GM04503 (cell line): ENCODE measurements at places on chromosomes 12 and 14.

DNA sequence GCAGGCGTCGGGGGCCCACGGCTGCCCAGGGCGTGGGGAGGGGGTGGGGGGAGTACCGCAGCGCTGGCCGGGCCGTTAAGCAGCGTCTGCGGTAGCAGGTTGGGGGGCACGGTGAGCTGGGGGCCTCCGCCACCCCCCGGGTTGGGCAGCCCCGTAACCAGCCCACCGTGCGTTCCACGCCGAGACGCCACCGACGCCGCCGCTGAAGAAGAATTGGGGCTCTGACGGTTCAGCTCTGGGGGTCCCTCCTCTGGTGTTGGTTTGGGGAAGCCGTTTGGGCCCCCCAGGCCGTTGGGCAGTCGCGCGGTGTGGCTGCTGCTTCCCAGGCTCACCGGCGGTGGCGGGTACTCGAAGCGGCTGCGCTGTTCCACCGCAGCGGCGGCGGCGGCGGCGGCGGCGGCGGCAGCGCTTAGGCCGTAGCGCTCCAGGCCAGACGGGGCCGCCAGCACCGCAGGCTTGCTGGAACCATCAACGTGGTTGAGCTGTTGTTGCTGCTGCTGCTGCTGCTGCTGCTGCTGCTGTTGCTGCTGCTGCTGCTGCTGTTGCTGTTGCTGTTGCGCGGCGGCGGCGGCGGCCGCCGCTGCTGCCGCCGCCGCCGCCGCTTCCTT, 1.5 kb downstream of the IRF2BPL start:
- DNase-seq = no peak

DNA sequence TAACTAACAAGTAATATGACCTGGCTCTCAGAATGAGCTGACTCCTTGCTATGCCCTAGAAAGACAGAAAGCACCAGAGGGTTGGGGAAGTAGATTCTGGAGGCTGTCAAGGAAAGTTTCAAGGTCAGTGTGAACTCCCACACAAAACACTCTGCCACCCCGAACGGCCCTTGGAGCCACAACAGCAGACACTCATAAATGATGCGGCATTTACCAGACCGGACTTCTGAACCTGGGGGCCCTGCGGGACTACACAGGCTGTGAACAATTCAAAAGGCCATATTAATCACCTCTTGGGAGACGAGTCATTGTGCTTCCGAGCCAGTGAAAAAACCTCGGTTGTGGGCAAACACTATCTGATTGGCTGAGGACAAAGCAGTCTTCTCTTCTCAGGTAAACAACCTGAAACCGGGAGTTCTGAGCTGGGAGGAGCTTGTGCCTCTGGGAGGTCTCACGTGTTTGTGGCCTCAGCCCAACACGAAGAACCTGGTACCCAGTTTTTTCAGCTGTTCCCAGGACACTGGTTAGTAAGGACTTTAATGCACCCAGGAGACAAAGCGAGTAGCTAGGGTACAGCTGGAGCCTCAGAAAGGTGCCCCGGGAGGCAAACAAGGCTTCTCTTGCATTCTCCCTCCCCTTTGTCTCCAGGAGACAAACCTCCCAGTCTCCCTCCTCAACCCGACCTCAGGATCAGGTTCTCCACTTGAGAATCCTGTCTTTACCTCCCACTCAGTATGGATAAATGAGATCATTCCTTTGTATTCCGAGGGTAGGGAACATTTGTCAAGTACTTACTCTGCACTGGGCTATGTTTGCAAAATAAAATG, 35.3 kb downstream of the VWF start:
- no peak for DNase-seq

- DNase-seq = no peak
These were observed 70.1 kb downstream of the SYNE2 start for GRCh38 chr14:63922696-63923421.

GRCh38 chr14:77144412-77145115, 3.0 kb upstream of the ZDHHC22 start:
- DNase-seq = no peak

GRCh38 chr14:75453817-75454434, 26.1 kb downstream of the JDP2 start:
- no peak for DNase-seq

DNA sequence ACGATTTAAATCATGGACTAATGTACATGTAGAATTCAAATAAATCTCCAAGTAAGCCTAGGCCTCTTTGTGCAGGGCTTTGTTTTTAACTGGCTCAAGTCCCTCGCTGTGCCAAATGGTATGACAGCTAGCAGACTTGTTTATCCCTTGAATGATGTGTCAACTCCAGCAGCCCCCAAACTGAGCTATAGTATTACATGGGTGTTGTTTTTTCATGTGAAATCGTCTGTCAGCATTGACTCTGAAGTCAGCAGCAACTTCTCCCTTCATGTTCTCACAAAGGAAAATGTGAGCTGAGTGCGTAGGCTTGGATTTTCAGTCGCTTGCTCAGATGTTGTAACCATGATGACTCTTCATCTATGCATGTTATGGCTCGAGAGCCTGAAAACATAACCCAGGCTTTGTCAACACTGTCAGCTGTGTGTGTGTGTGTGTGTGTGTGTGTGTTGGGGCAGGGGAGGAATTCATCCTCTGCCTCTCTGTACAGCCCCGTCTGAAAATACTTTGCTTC, 73.3 kb downstream of the PTHLH start:
- DNase-seq = peak; percentile 96

DNA sequence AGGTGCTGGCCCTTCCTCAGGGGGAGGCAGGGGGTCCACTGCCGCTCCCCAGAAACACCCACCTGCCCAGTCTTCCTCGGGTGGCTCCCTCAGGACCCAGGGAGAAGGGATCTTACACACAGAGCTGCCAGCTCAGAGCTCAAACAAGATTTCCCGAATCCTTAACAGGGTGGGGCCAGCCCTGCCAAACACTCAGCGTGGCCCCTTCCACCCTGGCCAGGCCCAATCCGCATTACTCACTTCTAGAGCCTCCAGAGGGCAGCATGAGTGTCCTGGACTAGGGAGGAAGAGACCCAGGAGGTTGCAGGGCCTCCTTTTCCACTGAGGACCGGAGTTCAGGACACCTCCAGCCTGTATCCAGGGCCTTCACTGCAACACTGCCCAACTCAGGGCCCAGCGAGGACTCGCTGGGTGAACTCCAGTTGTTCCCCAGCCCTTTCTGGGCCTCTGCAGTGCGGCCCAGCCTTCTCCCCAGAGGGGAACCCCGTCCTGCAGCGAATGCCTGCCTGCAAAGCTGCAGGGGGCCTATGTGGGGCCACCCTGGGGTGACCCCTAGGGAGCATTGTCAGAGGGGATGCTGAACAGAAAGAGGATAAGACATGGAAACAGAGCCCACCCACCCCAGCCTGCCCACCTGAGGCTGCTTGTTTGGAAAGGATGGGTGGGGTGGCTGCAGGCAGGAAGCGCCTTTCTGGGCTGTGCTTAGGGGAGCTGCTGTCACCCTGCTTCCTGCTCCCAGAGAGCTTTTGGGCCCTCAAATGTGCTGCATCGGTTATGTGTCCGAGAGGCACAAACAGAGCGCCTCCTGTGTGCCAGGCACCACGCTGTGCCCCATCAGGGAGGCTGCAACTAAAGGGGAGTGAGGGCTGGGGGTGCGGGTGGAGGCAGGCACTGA, 43.8 kb downstream of the CCNK start:
- DNase-seq = no peak

- DNase-seq = no peak
These were observed 13.7 kb downstream of the TRMT61A start for GRCh38 chr14:103542605-103543088.

GRCh38 chr12:4477129-4477528, 31.5 kb upstream of the FGF6 start:
- no peak for DNase-seq

GRCh38 chr12:98578392-98578791, 15.1 kb upstream of the SLC25A3 start:
- no peak for DNase-seq

GRCh38 chr14:50212726-50213125, 18.7 kb downstream of the SOS2 start:
- DNase-seq = no peak

GRCh38 chr12:52522346-52523011, 2.3 kb upstream of the KRT5 start:
- DNase-seq = peak; percentile 32

- no peak for DNase-seq
These were observed 15.7 kb downstream of the TBX3 start for GRCh38 chr12:114668151-114668885.

- DNase-seq = no peak
These were observed 29.1 kb downstream of the PLEKHH1 start for GRCh38 chr14:67562025-67562775.

DNA sequence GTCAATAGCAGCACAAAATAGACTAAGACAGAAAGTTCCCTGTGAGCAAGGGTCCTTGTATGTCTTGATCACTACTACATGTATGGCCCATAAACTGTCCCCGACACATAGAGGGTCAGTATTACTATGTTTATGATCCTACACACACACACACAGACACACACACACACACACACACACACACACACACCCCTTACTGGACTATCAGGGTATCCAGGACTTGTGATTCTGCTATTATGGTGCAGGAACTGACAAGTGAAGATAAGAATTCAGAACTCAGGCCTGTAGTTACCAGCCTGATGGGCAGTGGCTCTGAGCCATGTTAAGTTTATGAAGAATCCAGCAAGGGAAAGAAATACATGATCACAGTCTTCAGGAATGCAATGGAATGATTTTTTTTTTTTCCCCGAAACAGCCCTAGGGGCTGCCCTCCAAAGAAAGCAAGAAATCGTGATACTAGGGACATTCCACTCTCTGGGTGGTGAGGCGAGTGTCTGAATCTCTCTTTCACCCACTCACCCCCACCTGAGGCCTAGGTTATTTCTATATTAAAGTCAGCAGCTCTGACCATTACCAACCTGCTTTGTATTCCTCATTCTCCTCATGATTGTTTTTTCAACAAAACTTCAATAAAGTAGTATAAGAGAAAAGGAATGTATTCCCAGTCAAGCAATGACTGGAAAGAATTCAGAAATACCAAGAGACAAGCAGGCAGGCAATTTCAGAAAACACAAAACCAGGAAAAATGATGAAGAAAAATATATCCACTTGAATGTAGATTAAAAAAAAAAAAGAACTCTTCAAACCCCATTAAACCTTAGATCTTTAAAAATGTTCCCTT, 105.8 kb downstream of the AVPR1A start:
- peak; percentile 45 for DNase-seq

DNA sequence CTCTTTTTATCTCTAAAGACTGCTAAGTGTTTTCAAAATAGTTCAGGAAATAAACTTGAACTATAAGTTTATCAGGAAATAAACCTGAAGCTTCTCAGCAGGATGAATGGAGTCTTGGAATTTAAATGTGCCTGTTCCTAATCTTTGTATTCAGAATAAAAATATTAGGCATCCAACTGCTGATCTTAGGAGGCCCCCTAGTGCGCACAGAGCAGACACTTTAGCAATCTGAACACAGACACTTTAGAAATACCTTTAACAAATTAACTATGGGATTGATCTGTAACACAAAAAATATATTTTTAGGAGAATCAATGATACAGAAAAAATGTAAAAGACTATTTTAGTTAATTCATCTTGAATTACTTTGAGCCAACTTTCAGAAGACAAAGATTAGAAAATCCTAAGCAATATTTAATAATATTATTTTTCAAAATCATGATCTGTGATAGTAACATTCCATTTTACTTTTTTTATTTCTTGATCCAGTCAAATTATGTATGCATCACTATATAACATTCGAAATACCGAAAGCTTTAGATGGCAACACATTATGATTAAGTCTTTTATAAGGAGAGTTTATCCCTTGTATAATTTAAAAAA, 80.9 kb downstream of the SLC41A2 start:
- DNase-seq = no peak

- DNase-seq = no peak
These were observed 48.4 kb downstream of the FNTB start for GRCh38 chr14:65035049-65035448.

GRCh38 chr12:106192659-106193393, 54.1 kb upstream of the NUAK1 start:
- no peak for DNase-seq

DNA sequence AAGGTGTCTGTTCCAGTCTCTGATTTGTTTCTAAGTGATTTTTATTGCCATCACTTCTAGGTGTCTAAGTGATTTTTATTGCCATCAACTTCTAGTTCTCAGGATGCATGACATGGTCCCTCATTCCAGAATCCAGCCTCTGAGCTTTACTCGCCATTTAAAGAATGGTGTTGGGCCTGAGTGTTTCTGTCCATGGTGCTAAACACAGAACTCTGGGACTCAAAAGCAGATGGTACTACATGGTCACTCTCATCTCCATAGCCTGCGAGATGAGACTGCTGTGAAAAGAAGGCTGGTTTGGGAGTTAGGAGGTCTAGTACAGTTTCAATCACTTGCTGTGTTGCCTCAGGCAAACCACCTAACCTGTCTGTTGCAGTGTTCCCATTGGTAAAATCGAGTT, 276.6 kb downstream of the NRXN3 start:
- DNase-seq = no peak

GRCh38 chr12:108568338-108569154, 6.2 kb downstream of the ISCU start:
- no peak for DNase-seq

GRCh38 chr12:109721276-109721675, 7.7 kb downstream of the FAM222A start:
- DNase-seq = no peak

DNA sequence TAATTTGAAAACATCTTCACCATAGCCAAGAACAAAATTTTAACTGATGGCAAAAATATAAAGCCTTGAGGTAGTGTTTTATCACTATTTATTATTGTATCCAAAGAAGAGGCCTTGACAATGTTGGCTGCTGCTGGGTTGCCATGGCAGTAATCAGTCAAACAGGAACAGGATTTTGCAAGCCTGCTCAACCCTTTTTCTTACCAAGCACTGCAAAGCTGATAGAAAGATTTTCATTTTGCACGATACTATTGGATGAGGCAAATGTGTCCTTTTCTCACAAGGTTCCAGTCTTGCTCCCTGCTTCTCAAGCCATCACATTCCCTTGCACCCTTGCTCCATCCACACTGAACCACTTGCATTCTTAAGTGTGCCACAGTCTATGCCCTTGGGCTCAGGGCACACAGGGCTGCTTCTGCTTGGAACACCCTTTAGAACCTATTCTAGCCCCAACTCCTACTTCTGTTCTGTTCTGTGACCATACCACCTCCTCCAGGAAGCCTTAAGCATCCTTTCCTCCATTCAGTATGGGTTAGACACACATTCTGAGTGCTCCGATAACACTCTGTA, 76.5 kb upstream of the AMIGO2 start:
- no peak for DNase-seq

DNA sequence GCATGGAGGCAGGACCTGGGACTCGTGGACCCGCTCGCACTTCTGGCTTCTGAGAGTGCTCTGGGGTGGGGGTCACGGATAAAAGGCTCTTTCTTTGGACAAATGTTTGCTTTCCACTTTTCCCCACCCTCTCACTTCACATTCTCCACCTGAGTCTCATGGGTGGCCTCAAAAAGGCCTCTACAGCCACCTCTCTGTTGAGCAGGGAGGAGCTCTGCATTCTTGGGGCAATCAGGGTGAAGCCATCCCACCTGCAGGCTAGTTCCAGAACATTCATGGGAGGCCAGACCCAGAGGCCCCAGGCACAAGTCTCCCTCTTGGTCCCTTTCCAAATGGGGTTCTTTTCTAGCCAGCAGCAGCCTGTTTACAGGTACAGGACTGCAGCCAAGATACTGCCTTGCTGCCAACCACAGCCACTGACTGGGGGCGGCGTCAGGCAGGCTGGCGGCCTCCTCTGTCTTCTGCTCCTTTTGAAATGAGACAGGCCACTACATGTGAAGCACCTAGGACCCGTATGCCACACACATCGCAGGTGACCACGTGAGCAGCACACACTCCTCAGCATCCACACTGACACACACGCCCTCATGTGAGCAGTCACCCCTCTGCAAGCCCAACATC, 18.2 kb upstream of the CEBPE start:
- no peak for DNase-seq
